ENCODE measurements at places on chromosomes 2 and 18.
A peak's percentile ranks its signal among the peaks of the same experiment; 100 is the strongest.

DNA sequence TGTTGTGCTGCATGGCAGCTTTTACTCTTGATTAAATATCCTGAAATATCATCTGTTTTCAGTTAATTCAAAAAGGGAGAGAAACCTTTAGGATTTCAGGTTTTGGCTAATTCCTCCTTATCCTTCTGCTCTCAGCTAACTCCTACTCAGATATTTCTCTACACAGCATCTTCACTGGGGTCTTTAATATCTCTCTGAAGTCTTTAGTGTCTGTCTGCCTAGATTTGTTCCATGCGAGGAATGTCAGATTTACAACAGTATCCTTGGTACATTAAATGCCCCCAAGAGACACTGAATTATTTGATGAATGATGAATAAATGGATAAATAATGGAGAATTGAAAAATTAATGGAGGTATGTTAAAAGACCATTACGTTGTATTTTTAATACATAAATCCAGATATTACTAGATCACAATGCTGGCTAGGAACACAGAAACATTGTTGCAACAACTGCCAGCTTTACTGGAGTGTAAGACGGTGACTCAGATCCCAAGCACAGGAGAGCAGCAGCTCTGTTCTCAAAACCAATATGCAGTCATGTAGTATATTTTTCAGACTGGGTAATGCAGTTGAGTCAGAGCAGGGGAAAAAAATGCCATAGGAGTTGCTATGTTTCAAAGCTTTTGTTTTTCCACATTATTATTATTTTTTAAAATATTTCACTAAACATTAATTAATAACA is 388.0 kb upstream of the SYT4 start:
- no peak for DNase-seq

GRCh38 chr18:59022167-59022945 is 117.3 kb upstream of the SEC11C start:
- DNase-seq, result no peak

- DNase-seq, result no peak
Measured at GRCh38 chr2:136527560-136527959, 237.8 kb upstream of the THSD7B start.

DNA sequence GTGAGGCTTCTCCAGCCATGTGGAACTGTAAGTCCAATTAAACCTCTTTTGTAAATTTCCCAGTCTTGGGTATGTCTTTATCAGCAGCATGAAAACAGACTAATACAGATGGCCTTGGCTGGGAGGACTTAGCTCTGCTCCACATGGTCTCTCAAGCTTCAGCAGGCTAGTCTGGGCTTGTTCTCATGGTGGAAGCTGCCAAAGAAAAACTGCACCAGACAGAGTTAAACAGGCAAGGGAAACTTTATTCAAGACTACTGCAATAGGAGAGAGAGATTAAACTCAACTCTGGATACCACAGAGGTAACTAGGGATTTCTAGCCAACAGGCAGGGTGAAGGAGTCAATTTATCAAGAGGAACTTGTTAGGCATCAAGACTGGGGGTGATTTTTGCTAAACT is 142.1 kb downstream of the CABLES1 start:
- no peak for DNase-seq

- no peak for DNase-seq
Measured at GRCh38 chr2:240594511-240595380, 8.2 kb downstream of the CAPN10 start.

DNA sequence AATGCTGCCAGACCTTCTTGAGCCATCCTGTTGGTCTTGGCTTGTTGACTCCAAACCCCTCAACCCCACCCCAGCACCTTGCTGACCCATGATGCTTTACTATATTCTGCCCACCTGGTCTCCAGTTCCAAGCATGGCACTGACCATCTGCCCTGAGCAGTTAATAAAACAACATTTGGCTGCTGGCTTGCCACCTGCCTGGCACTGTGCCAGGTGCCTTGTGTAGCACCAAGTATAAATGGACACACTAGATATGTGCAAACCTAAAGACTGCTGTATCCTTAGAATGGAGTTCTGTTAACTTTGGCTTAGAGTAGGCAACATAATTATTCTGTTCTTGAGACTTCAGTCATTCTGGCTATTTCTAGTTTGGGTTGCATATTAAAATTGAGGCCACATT is 91.4 kb downstream of the ACSL3 start:
- DNase-seq, result no peak

GRCh38 chr18:44598514-44598913 is 82.2 kb upstream of the SETBP1 start:
- DNase-seq, result no peak

GRCh38 chr2:229060147-229060546 is 210.9 kb downstream of the PID1 start:
- DNase-seq, result no peak

GRCh38 chr2:206396211-206396610 is 47.1 kb upstream of the ADAM23 start:
- DNase-seq, result no peak

GRCh38 chr2:240326246-240326645 is 109.2 kb upstream of the GPC1 start:
- no peak for DNase-seq

DNA sequence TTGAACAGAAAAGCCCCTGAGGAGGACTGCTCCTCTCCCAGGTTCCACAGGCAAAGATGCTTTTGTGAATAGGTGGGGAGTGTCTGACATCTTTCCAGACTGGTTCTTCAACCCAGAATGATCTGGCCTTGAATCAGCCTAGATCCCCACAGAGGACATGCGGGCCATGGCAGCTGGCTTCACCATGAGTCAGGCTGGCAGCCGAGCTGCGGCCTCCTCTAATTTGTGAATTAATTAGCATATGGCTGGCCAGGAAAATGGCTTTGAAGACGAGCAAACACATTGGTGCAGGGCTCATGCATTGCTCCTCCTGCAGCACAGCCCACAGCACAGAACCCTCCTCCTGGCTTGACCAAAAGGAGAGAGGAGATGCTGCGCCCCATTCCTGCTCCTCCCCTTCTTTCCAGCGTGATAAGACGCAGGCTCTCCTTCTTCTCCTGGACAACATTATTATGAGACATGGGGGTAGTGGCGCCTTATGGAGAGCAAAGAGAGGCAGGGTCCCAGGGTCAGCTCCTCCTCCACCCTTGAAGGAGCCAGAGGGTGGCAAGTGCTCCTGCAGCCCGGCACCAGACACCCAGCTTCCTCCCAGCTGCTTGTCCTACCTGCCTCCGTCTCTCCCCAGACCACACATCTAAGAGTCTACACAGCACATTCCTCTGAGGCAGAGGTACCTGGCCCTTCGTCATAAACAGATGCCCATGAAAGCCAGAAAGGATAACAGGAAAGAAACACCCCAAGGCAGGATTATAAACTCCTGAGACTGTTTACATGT is 66.7 kb downstream of the EDAR start:
- no peak for DNase-seq

DNA sequence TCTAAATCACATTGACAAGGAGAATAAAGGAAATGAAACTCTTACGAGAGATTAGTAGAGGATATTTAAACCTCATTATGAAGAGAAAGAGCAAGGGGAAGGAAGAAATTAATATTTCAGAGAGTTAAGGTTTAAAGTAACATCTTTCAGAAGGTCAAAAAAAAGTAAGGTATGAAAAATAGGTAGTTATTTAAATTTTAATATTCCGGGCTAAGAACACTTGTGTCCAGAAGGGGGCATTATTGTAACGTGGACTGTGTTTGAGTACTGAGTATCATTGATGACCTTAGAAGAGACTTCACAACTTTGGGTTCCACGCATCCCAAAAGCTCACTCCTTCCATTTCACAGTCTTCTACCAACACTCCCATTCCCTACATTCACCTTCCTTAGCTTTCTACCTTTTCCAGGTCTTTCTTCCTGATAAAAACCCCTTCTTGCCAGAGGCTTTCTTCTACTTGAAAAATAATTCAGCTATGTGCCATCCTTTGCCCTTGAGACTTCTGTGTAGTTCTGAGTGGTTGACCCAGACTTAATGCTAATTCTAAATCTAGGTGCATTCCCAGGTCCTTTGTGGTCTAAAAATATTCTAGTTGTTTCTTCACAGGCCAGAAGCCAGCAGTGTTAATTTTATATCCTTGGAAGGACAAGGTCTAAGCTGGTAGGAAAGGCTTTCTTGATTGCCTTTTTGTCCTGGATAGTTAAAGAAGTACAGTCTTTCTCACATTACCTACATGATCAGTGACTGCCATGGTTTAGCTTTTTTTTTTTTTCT is 16.5 kb downstream of the DYNC1I2 start:
- DNase-seq, result peak; percentile 32

DNA sequence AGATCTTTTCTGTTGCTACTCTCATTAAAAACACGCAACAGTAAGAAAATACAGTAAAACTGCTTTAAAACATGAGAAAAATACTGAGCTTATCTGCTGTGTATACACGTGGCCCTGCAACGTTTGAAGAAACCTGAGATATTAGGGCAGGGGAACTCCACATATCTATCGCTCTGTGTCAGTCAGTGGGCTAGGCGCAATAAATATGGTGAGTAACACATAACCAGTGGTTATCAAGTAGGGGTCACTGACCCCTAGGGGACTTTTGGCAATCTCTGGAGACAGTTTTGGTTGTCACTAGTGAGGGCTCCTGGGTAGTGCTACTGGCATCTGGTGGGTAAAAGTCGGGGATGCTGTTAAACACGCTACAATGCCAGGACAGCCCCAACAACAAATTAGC is 14.9 kb downstream of the STAT1 start:
- no peak for DNase-seq

GRCh38 chr2:149307014-149307413 is 23.4 kb upstream of the LYPD6 start:
- DNase-seq, result no peak

- no peak for DNase-seq
Measured at GRCh38 chr2:208255557-208256106, 761 bp upstream of the IDH1 start.

- no peak for DNase-seq
Measured at GRCh38 chr2:181697571-181697970, 17.3 kb upstream of the NEUROD1 start.

GRCh38 chr2:100783987-100784386 is 36.0 kb upstream of the NPAS2 start:
- no peak for DNase-seq

DNA sequence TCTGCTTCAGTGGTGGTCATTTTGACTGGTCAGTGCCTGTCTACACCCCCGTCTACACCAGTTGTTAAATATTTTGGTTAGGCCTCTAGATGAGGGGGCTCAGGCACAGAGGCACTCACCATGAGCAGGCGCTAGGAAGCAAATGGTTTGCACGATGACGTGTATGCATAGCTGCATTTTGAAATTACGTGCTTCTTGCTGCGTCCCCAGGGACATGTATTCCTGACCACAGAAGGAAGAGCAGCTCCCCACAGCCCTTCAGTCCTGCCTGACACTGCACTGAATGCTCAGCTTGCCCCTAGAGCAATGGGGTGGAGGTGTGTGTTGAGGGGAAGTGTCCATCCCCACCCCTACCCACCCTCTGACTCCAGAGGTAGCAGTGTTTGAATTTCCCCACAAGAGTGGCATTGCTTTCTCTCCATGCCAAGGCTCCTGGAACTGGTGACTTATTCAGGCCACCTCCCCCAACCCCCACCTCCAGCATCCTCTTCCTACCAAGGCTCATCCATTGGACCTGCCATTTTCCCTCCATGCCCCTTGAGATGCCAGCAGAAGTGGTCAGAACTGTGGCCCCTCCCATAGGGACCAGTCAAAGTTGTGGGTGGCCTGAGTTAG is 11.4 kb upstream of the ZAP70 start:
- no peak for DNase-seq

DNA sequence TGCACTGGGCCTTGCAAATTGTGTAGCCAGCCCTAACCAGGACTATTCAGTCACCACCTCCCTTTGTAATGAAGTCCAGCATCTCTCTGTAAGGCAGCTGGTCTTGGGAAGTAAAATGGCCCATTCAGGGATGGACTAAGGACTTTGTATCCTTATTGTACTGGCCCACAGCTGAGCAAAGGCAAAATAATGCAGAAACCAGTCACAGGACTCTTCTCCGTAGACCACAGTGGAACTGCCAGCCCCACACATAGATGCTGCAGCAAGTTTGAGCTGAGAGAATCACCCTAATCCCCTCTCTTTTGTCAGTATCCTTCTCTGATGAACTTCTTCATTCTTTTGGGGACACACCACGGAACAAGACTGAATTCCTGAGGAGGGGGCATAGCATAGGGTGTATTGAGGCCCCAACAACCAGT is 73.6 kb upstream of the RTN4 start:
- DNase-seq, result no peak

DNA sequence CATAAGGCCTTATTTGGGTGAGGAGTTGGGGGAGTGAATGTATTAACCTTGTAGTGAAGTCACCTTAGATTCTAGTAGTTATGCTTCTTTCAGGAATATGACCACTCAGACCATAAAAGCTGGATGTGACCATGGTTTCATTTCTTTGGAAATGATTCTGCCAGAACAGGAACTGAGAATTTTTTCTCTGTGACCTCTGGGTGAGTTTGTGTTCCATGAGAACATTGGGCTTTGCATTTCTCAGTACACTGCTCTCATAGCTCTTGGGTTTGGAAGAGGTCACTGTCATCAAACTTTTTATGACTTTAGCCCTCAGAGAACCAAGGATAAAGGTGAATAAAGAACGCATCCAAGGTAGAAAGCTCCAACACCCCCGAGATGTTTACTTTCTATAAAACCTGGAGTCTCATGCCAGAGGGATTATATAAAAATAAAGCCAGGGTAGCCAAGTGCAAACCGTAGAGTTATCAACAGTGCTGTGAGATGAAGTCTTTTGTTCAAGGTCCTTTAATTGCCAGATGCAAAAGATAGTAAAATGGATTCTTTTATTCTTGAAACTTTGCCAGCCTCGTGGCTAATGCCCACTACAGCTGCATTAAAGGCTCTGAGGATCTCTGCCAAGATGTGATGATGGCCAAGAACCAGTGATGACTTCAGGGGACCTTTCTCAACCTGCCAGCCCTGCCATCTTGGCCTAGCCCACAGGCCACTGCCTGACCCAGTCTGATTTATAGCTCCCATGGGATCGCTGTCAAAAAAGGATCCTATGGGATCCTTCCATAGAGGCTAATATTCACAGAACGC is 27.8 kb upstream of the MAT2A start:
- DNase-seq, result no peak

DNA sequence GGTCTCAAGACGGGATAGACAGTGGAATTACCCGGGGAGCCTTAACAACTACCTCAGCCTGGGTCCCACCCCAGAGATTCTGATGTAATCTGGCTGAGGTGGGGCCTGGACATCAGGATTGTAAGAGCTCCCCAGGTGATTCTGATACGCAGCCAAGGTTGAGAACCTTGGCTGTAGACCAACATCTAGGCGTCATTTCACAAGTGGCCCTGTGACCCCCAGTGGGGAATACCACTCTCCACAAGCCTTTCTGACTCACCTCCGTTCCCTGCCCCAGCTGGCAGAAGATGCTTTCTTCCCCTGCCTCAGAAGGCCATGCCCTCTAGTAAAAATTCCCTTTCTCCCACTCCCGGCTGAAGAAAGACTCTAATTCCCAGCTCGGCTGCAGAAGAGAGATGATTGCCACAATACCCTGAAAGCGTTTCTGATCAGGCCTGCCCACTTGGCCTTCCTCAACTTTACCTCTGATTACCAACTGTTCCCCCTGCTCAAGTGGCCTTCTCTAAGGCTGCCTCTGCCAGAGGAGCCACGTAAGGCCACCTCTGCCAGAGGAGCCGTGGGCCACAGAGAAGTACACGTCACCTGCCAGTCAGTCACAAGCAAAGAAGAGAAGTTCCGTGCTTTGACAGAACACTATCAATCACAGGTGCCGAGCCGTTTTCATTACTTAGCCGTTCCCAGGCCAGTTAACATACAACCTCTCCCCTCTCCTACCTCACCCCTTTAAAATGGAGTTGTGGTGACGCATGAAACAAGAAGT is 116.8 kb upstream of the PKDCC start:
- DNase-seq, result no peak

All from germinal center (tissue), 1 donor.